ENCODE measurements at places on chromosomes 4 and X. TPM values are rescaled to one million over a fixed set of nuclear protein-coding genes. Genes with fewer than 3 reads are reported as not detected.

HMGN5 gene
- total RNA-seq: 1.6 TPM

SHOX gene
- total RNA-seq: not detected

NSDHL gene
- 14.9 TPM for total RNA-seq

FDCSP gene
- total RNA-seq: not detected

TBX22 gene
- total RNA-seq: not detected

WAS gene
- 0.17 TPM for total RNA-seq

SH3RF1 gene
- total RNA-seq: 18.7 TPM

CENPU gene
- 38.0 TPM for total RNA-seq

ASB5 gene
- total RNA-seq: 1.2 TPM

HTR2C gene
- total RNA-seq: not detected

ZCCHC12 gene
- not detected for total RNA-seq

TCEAL7 gene
- total RNA-seq: 43.7 TPM

CDKL2 gene
- total RNA-seq: 1.3 TPM

MTMR8 gene
- 1.2 TPM for total RNA-seq
